ENCODE measurements at places on chromosomes 6 and 20.
A peak's percentile ranks its signal among the peaks of the same experiment; 100 is the strongest.

DNA sequence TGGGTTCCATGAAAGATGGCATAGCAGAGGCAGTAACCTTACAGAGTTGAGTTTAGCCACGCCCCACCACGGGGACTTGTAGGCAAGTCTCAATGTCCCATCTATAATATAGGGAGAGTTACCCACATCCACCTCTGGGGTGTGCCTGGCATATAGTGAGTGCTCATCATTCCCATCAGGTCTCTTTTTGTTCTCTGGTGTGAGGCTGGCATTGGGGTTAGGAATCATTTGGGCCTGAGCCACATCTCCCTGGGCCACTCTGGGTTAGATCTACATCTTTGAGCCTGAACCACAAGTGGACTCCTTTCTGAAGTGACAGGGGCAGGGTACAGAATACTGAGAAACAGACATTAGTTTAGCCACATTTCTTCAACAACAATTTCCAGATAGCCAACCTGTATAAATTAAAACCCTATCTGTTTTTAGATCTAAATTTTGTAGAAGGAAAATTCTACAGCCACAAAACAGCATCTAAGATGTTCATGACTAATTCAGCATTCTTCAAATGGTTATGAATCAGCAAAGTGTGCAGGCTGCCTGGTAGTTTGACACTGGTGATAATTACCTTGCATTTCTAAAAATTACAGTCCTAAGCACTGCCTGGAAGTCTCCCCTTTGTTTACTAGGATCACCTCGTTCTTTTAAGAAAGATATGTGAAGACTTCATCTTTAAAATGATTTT lies 20.1 kb downstream of the RNF24 start:
- no peak for DNase-seq

- no peak for DNase-seq
Measured at GRCh38 chr6:99905209-99906106, 88.6 kb downstream of the MCHR2 start.

DNA sequence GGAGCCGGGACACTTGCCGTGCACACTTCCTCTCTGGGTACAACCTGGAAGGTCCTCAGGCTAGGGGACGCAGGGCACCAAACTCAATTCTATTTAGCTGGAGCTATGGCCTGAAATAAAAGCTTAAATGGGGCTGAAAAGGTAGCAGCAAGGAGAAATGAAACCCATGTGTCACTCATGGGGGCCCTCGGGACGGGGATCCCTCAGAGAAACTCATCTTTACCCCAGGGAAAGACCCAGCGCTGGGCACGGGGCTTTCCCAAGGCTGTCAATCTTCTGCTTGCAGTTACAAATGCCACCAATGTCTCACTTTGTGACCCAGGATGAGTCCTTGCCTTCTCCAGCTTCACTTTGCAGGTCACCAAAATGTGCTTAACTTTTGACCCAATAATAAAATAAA lies 16.5 kb downstream of the SNAI1 start:
- peak; percentile 50 for DNase-seq

DNA sequence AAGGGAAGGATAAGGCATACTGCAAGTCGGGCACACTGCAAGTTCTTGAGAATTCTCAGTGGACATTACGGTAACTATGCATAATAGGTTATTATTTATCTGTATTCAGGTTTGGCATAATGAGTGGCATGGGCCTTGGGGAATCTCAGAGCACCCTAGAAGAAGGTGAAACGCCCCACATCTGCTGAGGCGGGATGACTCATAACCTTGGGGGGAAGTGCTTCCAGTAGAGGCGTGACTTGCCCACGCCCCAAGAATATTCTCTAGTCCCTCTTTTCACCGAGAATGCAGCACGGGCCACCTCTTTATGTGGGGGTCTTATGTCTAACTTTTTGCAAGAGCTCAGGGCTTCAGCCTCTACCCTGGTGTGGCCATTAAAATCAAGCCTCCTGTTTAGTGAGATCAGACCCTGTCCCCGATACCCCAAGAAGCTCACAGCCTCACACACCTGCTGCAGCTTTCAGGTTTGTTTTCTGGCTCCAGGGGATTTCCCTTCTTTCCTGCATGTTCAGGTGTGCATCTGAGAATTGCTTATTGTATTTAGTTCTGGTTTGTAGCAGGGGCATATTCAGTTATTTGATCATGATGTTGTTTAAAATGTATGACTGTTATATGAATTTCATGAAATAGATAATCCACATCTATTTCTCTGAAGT lies 19.1 kb downstream of the ZFP64 start:
- peak; percentile 35 for DNase-seq

GRCh38 chr6:160069050-160069454 lies 52.6 kb upstream of the SLC22A1 start:
- peak; percentile 62 for DNase-seq

- DNase-seq: no peak
Measured at GRCh38 chr6:162416831-162417537, 310.6 kb downstream of the PRKN start.

GRCh38 chr20:16694161-16694560 lies 35.7 kb upstream of the SNRPB2 start:
- no peak for DNase-seq

GRCh38 chr20:20412750-20413149 lies 44.8 kb downstream of the INSM1 start:
- no peak for DNase-seq

GRCh38 chr6:7646394-7646793 lies 56.4 kb downstream of the SNRNP48 start:
- DNase-seq: no peak

DNA sequence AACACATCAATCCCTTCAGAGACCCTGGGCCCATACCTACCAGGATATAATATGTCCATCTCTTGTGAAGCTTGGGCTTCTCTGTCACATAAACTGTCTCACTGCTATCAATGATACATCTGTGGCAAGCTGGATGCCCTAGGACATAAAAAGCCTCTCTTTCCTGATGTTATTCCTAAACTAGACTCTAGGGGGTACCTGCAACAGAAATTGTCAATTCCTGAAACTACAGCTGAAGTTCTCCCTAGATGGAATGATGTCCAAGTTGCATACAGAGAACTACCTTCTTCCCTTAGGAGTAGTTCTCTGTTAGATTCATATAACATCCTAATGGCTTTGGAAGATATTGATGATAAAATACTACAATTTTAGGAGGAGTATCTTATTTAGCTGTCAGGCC lies 35.8 kb downstream of the TBX18 start:
- no peak for DNase-seq

DNA sequence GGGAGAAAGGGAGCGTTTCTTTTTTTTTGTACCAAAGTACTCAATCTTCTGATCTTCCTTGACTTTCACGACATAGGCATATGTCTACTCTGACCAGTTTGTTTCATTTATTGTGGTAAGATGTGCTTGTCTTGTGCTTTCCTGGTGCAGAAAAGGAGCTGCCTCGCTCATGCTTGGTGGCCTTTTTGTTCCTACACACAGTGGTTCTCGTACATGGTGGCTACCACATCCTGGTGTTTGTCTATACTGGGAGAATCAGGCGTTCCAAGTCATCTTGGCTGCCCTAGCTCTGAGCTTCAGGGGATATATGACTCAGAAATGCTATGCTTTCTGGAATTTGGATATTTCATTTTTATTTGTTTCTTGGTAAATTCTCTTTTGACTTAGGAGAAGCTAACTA lies 31.8 kb downstream of the MYB start:
- DNase-seq: no peak
